C1 segment of cervical spinal cord (tissue), 14 donors: ENCODE measurements at places on chromosomes 4 and X.

GRCh38 chrX:47351706-47352105 is 18.7 kb upstream of the ZNF157 start:
- no peak for DNase-seq

- no peak for DNase-seq
Measured at GRCh38 chr4:52081216-52081615, 30.1 kb downstream of the SPATA18 start.

- DNase-seq, result no peak
Measured at GRCh38 chrX:79153348-79153747, 8.9 kb downstream of the GPR174 start.

- DNase-seq, result no peak
Measured at GRCh38 chrX:87728024-87728423, 210.4 kb downstream of the KLHL4 start.

- no peak for DNase-seq
Measured at GRCh38 chr4:146389561-146389960, 132.2 kb downstream of the SLC10A7 start.

- no peak for DNase-seq
Measured at GRCh38 chr4:107017443-107018343, 18.4 kb downstream of the DKK2 start.

DNA sequence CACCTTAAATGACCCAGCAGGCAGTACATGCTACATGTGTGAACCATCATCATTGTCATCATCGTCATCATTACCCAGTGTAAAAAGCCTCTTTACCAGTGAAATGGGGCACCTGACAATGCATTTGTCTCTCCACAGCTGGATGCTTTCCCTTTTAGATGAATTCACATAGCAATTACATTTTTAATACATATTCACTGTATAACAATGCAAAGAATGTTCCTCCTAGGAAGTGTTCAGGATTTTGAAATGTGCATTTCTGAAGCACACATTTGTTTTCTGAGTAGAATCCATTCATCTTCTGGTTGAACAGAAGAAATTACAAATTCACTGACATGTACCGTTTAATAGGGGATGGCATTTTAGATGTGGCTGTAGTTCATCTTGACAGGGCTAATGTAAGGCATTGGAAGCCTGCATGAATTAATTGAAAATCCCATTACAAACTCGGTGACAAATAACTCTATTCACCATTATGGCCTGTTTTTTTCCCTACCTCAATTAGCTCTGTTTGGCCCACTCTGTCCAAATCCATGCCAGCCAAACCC is 111.1 kb downstream of the SH3RF1 start:
- no peak for DNase-seq

DNA sequence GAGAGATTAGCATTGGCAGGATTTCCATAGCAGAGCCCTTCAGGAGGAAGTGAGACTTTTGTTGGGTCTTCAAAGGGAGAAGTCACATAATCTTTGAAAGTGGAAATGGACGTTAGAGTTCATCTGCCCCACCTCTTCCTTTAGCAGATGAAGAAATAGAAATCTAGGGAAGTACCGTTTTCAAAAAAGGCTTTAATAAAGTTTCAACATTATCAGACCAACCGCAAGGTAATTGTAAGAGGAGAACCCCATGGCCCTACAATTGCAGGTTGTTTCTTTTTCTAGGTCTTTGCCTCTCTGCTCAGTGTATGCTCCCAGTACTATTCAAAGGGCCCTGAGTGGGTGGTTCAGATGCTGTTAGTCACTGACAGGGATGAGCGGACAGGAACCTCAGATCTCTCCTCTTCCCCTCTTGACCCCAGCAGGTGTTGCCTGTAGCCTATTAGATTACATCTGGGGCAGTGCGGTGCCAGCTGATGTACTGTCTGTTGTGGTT is 48.6 kb upstream of the AP1S2 start:
- no peak for DNase-seq

- peak; percentile 10 for DNase-seq
Measured at GRCh38 chr4:48899950-48900349, 6.6 kb downstream of the OCIAD2 start.

DNA sequence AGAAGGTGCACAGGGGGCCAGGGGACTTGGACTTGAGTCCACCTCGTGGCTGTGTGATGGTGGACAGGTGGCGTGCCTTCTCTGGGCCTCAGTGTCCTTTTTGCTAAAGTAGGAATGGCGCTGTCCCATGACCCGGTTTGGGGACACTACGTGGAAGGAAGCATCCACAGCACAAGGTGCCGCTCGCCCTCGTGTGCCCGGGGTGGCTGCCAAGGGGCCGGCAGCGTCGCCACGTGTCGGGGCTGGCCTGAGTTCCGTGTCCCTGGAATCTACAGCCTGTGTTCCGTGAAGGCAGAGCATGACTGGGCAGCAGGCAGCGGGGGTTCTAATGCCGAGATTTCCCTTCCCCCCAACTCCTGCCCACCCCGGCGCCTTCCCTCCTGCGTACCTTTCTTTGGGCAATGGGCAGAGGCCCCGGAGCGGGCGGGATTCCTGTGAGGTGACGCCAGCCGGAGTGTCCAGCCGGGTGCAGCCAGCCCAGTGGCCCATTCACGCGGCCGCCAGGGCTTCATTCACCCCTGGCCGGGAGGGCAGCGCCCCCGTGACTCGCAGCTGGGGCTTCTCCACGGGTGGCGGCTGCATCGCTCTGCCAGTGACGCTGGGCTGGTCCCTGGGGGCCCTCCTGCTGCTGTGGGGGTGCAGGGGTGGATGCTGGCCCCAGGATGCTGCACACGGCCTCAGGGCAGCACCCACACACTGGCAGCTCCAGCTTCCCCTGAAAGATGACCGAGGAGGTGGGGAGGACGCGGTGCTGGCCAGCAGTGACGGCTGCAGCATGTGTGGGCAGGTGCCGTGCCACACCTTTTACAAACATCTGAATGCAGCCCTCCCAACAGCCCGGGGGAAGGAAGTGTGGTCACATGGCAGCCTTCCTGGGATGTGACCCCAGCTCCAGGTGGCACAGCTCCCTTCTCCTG is 21.2 kb downstream of the DOK7 start:
- DNase-seq, result no peak

DNA sequence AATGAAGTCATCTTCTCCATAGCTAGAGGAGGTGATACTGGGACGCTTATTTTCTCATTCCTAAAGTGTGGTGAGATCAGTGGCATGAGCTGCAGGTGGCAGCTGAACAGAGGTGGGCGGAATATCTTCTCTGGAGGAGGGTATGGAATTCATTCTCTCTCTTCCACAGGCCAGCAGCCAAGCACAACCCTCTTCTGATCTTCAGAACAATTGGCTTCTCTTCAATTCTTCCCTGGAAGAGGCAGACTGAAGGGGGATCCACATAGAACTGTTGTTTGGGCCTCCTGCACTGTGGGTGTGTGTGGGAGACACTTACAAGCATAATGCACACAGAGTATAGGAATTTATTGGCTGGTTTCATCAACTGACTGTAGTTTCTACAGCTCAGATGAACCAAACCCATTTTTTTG is 180.4 kb upstream of the RASGEF1B start:
- DNase-seq, result no peak

DNA sequence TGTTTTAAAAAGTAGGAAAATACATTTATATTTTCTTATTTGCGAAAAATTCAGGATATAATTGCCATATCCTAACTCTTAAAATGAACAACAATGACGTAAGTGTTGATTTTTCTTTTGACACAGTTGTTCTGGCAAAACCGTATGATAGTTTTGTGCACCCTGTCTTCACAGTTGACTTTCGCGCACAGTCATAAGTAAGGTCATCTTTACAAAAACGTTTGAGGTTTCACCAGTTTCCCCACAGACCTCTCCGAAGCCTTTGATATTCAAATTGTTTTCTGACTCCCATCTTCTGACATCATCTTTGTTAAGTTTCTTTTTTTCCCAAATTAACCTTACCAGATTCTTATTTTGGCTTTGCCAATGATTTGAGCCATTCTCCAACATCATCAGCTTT is 48.1 kb upstream of the ATXN3L start:
- no peak for DNase-seq

DNA sequence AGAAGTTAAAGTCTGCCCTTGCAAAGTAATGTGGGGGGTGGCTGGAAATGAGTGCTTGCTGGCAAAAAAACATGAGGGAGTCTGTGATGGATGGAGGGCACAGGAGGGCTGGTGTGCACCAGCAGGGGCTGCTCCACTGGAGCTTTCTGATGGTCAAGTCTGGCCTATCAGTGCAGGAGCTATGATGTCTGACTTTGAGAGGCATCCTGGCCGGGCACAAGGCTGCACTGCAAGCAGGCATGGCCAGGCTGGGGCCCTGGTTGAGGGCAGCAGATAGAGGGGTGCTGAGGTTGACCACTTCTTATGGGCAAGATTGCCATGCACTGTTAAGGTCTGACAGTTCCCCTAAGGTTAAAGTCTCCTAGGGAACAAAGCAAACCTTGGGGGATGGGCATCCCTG is 1140.2 kb downstream of the FAM133A start:
- no peak for DNase-seq

DNA sequence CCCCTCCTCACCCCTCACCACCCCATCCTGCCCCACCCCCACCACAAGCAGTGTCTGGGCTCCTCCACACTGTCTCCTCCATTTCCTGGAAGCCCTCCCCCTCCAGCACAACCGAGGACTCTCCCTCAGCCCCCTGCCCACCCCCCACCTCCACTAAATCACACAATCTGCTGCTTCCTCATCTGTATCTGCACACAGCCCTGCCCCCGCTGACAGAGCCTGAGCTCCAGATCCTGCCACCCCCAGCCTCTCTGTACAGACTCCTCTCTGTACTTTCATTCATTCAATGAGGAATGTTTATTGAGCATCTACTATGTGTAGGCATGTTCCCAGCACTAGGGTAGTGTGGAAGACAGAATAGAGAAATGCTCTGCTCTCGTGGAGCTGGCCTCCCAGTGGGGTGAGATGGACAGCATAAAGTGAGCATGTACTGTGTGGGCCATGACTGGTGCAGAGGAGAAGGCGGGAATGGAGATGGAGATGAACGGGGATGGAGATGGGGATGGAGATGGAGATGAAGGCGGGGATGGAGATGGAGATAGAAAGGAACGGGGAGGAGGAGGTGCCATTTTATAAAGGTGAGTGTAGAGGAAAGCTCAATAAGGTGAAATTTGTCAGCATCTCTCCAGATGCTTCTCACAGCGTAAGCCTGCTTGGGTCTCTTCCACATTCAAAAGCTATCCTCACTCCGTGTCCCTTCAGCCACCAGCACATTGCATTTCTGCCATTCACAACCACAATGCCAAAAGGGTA is 2.5 kb upstream of the PPP2R2C start:
- no peak for DNase-seq

DNA sequence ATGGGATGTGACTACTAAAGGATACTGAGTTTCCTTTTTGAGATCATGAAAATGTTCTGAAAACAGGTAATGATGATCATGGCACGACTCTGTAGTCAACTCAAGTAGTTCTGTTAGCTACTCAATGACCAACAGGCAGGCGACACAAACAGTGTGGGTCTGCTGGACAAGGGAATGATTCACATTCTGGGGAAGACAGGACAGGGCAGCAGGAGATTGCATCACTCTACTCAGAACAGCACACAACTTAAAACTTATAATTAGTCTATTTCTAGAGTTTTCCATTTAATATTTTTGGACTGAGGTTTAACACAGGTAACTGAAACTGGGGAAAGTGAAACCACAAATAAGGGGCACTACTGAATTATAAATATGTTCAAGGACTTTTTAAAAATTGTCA is 365.2 kb downstream of the PRDM5 start:
- no peak for DNase-seq

DNA sequence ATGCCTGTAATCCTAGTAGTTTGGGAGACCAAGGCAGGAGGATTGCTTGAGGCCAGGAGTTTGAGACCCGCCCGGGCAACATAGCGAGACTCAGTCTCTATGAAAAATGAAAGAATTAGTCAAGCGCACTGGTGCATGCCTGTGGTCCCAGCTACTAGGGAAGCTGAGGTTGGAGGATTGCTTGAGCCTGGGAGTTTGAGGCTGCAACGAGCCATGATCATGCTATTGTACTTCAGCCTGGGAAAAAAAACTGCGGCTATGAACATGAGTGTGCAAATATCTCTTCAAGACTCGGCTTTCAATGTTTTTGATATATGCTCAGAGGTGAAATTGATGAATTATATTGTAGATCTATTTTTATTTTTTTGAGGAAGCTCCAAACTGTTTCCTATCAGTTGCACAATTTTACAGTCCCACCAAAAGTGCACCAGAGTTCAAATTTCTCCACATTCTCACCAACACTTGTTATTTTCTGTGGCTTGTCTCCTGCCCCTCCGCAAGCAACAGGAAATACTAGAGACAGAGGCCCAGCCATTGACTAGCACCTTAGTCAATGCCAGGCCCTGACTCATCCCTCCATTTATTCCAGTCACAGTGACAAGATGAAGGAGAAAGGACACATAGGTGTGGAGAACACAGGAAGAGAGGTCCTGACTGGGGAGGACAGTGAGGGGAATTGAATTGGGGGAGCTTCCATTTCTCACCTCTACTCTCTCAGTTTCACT is 33.1 kb upstream of the ZNF41 start:
- DNase-seq, result no peak

DNA sequence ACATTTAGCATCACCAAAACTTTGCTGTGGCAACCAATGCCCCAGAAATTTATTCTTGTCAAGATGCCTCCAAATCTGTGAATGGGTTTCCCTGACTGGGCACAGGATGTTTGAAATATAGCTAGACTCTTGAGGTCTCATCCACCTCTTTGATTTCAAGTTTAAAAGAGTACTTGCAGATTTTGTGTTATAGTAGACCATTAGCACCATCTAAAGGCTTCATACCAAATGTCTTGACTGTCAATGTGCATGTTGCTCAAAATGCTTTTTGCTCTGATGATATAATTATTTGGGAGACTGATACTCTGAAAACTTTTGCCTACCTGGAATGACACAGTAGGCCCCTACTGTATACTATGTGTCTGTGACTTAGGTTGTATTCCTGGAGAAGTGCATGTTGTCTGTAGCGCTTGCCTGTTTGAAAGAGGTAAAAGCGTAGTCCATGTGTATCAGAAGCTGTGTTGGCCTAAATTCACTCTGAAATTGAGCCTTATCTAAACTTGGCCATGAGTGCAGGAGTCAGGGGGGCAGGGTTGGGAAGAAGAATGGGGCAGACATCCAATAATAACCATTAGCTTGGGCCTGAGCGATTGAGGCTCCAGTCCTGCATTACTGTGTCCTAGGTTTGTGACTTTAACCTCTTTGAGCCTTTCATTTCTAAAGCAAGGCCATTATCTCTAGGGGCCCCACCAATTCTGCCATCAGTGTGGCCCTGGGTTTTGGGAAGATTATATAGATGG is 33.8 kb downstream of the NDP start:
- no peak for DNase-seq

DNA sequence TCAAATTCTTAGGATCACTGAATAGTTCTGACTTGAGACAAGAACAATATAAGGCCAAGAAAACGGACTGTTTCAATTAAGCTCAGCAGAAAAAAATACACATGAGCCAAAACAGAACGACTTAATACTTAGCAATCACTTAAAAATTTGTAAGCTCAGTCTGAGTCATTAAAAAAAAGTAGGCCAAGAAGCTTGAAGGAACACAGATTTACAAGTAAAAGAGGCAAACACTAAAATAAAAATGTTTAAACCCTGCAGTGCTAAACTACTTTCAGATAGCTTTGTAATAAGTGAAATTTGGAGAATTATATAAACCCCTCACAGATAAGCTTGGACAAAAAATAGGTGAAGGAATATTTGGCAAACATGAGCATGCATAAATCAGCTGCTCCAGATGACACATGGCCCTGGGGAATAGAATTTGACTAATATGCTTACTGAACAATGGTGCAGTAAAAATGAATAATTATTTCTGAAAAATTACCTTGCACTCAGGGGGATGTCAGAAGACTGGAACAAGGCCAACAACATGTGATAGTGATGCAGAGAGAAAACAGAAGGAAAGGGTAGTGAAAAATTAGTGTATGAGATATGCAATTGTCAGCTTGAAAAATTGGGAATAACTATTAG is 49.6 kb downstream of the LNX1 start:
- no peak for DNase-seq
